ENCODE measurements at places on chromosomes 6 and 20. TPM values are rescaled to one million over a fixed set of nuclear protein-coding genes. Genes with fewer than 3 reads are reported as not detected.

The TRAPPC3L gene
- not detected for total RNA-seq

The IL17F gene
- not detected for total RNA-seq

The C20orf141 gene
- not detected for total RNA-seq

The GHRH gene
- not detected for total RNA-seq

The GSTA1 gene
- total RNA-seq, result 1,400 TPM

The ELOVL4 gene
- not detected for total RNA-seq

The PHF20 gene
- 23.1 TPM for total RNA-seq

The E2F1 gene
- 2.1 TPM for total RNA-seq

The PNLDC1 gene
- total RNA-seq, result not detected

DNA sequence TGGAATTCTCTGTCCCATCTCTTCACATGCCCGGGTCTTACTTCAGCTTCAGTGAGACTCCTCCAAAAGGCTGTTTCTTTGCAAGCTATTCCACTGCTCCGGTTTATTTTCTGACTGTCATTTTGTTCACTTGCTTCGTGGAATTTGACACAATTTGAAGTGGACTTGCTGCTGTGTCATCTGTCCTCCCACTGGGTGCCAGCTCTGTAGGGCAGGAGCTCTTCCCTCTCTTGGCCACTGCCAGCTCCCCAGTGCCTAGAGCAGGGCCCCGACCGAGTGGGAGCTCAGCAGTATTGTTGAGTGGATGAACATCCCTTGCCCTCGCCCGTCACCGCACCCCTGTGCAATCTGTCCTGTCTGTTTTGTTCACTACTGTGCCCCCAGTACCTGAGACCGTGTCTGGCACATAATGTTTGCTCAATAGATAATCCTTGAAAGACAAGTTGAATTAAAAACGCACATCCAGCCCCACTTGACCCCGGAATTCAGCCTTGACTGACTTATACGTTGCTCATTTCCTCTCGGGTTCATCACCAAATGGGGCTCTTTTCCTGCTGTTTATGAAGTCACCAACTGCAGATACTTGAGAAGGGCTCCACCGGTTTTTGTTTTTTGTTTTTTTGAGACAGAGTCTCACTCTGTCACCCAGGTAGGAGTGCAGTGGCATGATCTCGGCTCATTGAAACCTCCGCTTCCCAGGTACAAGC lies 170.3 kb upstream of the KCNG1 start:
- no peaks in the 10 kb centered on the region for H3K4me1 ChIP-seq
- H3K4me3 ChIP-seq, result no peak overlapping the region
- H3K27ac ChIP-seq, result no peak overlapping the region
- H3K27me3 ChIP-seq, result no peaks in the 10 kb centered on the region
- no peaks in the 10 kb centered on the region for H3K36me3 ChIP-seq
- DNase-seq, result no peak

DNA sequence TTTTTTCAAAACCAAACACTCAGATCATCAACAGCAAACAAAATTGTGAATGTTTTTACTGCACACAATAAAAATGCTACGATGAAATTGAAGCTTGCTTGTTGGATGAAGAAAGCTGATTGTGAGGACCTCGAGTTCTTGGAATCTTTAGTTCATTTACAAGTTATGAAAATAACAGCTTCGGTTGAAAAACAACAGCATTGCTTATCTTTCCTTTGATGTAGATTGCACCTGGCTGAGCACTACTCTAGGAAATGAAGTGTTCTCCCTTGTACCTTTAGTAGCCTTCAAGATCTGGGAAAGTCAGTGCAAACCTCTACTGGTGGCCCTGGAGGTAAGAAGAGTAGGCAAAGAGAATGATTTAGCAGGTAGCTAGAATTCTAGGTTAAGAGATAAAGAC lies 2.2 kb upstream of the HMGN3 start:
- no peaks in the 10 kb centered on the region for H3K27me3 ChIP-seq
- DNase-seq, result no peak
- no peak overlapping the region for H3K27ac ChIP-seq
- H3K36me3 ChIP-seq, result no peaks in the 10 kb centered on the region
- no peaks in the 10 kb centered on the region for H3K4me1 ChIP-seq
- H3K4me3 ChIP-seq, result no peak overlapping the region

DNA sequence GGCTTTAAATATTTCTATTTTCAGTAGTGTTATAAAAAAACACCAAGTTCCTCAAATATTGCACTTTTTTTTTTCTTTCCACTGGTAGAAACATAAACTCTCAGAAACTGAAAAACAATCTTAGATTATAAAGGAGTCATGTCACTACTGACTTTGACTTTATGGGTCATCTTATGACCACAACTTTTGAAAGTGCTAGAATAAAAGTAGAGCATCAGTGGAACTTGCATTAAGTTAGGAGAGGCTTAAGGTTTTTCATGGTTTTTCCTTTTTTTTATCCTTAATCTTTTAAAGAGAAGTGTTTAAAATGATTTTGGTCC lies 56.6 kb upstream of the SUPT3H start:
- no peaks in the 10 kb centered on the region for H3K27me3 ChIP-seq
- H3K27ac ChIP-seq, result no peak overlapping the region
- no peaks in the 10 kb centered on the region for H3K36me3 ChIP-seq
- no peak overlapping the region for H3K4me3 ChIP-seq
- DNase-seq, result no peak

GRCh38 chr6:34990971-34991560 lies 102.0 kb downstream of the ANKS1A start:
- no peaks in the 10 kb centered on the region for H3K4me1 ChIP-seq
- DNase-seq, result no peak
- no peak overlapping the region for H3K27ac ChIP-seq
- no peaks in the 10 kb centered on the region for H3K36me3 ChIP-seq
- no peaks in the 10 kb centered on the region for H3K27me3 ChIP-seq
- H3K4me3 ChIP-seq, result no peak overlapping the region

DNA sequence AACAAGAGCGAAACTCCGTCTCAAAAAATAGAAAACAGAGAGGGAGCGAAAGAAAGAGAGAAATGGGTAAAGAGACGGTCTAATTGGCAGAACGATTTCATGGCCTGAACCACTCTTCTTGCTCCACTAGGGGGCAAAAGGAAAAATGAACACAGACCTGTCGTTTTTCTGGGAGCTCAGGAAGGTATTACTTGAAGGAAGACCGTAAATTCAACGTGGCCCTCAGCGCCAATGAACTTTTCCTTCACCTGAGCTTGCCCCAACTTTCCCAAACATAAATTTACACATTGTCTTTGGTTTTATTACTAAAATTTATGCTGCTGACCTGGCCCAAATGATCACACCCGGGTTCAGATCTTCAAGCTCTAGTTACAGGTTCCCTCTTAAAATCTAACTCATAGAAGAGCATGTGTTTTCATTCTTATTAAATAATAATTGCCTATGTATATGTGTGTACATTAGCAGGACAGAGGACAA lies 67.3 kb downstream of the ATP9A start:
- DNase-seq, result no peak
- H3K27ac ChIP-seq, result no peak overlapping the region
- H3K27me3 ChIP-seq, result no peaks in the 10 kb centered on the region

DNA sequence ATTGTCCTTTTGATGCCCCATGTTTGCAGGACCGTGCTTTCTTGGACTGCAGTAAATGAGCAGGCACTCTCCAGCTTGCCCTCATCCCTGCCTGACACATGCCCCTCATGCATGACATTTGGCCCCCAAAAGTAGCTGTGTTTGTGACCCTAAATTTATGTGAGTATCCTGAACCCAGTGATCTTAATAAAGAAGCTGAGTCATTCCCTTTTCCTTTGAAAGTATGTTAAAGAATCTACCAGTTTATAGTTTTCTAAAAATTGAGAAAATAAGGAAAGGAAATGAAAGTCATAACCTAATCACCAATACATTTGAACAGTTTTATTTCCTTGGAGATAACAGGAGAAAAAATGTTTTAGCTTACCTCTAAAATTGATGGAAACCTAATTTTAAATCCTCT lies 3.4 kb upstream of the SLC22A23 start:
- no peak overlapping the region for H3K27ac ChIP-seq
- no peak for DNase-seq
- no peaks in the 10 kb centered on the region for H3K36me3 ChIP-seq
- H3K4me1 ChIP-seq, result peaks cover 5% of the 10 kb centered on the region
- no peaks in the 10 kb centered on the region for H3K27me3 ChIP-seq

DNA sequence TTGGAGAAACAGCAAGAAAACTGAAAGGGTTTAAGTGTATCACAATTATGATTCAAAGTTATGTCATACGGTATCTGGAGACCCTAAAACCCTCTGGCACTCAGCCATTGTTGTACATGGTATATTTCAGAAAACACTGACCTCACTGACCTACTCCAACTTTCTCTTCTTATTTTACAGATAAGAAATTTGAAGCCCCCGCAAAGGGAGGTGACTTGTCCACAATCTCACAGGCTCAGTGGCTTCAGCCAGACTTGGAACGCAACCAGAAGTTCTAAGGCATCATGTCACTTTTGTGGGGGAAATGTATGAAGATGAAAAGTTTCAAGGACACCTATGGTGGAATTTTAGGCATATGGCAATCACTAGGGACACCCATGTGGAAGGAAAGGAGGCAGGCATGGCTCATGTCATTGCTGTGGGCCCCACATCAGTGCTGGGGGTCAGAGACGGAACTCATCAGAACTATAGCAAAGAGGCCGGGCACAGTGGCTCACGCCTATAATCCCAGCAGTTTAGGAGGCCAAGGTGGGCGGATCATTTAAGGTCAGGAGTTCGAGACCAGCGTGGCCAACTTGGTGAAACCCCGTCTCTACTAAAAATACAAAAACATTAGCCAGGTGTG lies 5.2 kb upstream of the TRIB3 start:
- no peaks in the 10 kb centered on the region for H3K36me3 ChIP-seq
- no peak overlapping the region for H3K4me3 ChIP-seq
- no peaks in the 10 kb centered on the region for H3K27me3 ChIP-seq
- H3K4me1 ChIP-seq, result no peaks in the 10 kb centered on the region

GRCh38 chr6:162710419-162710818 lies 17.1 kb downstream of the PRKN start:
- no peaks in the 10 kb centered on the region for H3K27me3 ChIP-seq
- H3K4me1 ChIP-seq, result no peaks in the 10 kb centered on the region
- H3K36me3 ChIP-seq, result no peaks in the 10 kb centered on the region
- no peak for DNase-seq
- no peak overlapping the region for H3K27ac ChIP-seq
- H3K4me3 ChIP-seq, result no peak overlapping the region

DNA sequence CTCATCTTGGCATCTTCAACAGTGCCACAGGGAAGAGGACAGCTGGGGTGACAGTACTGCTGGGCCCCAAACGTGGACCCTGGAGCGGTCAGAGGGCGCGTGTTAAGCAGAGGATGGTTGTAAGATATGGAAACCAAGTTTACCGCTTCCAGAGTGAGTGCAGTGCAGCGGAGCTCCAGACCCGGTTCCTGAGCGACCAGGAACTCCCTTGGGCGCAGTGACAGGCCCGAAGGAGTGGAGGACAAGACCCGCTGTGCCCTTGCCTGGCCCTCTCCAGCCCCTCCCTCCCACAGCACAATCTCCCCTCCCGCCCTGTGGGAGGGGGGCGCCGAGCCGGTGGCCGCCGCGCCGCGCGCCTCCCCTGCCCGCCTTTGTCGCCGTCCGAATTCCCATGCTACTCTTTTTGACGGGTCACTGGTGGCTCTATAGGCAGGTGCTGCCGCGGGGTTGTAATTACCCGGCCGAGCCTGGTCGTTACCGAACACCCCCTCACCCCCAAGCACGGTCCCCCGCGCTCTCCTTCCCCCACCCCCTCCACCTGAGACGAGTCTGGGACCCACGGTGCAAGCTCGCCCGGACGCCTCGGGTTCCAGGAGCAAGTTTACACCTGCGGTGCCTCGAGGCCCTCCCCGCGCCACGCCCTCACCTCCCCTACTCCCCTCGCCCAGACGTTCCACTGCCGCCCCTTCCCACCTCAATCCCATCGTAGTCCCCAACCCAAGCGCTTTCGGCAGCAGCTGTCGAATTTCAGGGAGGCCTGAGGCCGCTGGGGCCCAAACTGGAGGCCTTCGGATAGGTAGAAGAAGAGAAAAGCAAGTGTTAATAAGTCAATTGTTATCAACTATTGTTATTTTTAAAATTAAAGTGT lies 3.9 kb downstream of the NR2E1 start:
- no peak for DNase-seq
- H3K4me1 ChIP-seq, result peaks cover 4% of the 10 kb centered on the region
- no peaks in the 10 kb centered on the region for H3K36me3 ChIP-seq
- no peak overlapping the region for H3K4me3 ChIP-seq
- H3K27me3 ChIP-seq, result peaks cover 77% of the 10 kb centered on the region

- DNase-seq, result no peak
- H3K4me3 ChIP-seq, result no peak overlapping the region
- H3K4me1 ChIP-seq, result no peaks in the 10 kb centered on the region
- no peaks in the 10 kb centered on the region for H3K27me3 ChIP-seq
- H3K36me3 ChIP-seq, result no peaks in the 10 kb centered on the region
Observed at GRCh38 chr6:79466207-79466834, 70.9 kb downstream of the LCA5 start.

- no peaks in the 10 kb centered on the region for H3K27me3 ChIP-seq
- no peak overlapping the region for H3K27ac ChIP-seq
- no peaks in the 10 kb centered on the region for H3K36me3 ChIP-seq
Observed at GRCh38 chr6:100382031-100382430, 82.7 kb downstream of the SIM1 start.

GRCh38 chr6:158078320-158078719 lies 89.7 kb downstream of the SERAC1 start:
- no peak overlapping the region for H3K4me3 ChIP-seq
- no peak overlapping the region for H3K27ac ChIP-seq
- H3K36me3 ChIP-seq, result no peaks in the 10 kb centered on the region
- no peak for DNase-seq
- H3K4me1 ChIP-seq, result no peaks in the 10 kb centered on the region

DNA sequence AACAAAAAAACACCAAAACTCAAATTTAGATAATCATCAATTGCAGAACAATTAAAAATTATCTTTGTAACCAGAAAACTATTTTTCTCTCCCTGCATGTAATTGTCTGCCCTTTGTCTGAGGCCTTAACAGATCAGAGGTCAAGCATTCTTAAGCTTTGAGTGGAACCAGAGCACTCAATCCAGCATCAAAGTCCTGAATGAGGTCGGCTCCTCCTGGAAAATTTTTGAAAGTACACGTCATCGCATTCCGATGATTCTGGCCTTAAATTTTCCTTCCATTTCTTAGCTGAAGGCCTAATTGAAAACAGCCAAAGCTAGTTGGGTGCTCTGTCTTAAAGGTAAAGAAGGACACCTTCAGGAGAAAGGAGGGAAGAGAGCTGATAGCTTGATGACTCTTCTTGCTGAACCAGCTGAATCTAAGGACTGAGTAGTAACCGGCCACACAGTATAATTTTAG lies 510.2 kb upstream of the SULF2 start:
- H3K27me3 ChIP-seq, result no peaks in the 10 kb centered on the region
- no peaks in the 10 kb centered on the region for H3K36me3 ChIP-seq

- no peaks in the 10 kb centered on the region for H3K4me1 ChIP-seq
- H3K27ac ChIP-seq, result no peak overlapping the region
- DNase-seq, result no peak
- H3K27me3 ChIP-seq, result no peaks in the 10 kb centered on the region
- H3K4me3 ChIP-seq, result no peak overlapping the region
Observed at GRCh38 chr6:9481292-9482029, 933.4 kb downstream of the TFAP2A start.

GRCh38 chr6:36729161-36729524 lies 31.5 kb downstream of the RAB44 start:
- no peak overlapping the region for H3K4me3 ChIP-seq
- no peak overlapping the region for H3K27ac ChIP-seq
- no peak for DNase-seq
- H3K27me3 ChIP-seq, result no peaks in the 10 kb centered on the region
- H3K36me3 ChIP-seq, result no peaks in the 10 kb centered on the region
- H3K4me1 ChIP-seq, result no peaks in the 10 kb centered on the region

All from Peyer's patch (tissue), 4 donors.